ENCODE measurements at places on chromosomes 2 and 18.

GRCh38 chr2:40126006-40126405, 325.9 kb downstream of the SLC8A1 start:
- no peak for DNase-seq

DNA sequence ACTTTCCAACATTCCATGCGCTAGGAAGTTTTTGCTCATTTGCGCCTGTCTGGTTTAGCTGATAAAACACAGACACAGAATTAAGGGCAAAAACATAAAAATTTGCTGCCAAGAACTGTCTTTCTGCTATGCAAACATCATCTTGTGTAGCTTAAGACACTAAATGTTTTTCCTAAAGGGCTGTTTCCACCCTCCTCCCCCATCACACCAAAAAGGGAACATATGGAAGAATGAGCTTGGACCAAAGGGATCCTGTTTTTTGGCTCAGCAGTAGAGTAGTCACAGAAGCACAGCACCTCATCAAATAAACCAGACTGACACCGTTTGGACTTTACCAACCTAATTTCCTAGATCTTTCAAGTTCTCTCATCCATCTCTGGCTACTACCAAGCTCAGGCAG, 210.1 kb downstream of the ZNF521 start:
- peak; percentile 65 for DNase-seq

DNA sequence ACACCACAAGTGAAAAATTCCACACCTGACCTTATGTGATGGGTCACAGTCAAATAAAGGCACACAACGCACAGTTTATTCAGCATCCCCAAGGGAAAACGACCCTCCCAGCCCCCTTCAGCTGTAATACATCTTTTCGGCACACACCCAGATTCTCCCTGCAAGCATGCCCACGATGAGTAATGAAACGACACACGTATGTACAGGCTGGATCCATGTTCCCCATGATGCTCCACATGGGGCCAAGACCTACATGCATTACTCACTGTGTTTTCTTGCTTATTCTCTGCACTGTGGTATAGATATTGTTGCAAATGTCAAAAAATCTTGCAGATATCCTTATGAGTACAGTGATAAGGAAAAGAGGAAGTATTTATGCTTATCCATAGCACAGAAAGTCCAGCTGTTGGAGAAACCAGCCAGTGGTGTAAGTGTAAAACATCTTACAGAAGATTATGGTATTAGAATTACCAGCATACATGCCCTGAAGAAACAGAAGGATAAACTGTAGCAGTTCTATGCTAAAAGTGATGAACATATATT, 32.5 kb upstream of the SGPP2 start:
- DNase-seq: no peak

DNA sequence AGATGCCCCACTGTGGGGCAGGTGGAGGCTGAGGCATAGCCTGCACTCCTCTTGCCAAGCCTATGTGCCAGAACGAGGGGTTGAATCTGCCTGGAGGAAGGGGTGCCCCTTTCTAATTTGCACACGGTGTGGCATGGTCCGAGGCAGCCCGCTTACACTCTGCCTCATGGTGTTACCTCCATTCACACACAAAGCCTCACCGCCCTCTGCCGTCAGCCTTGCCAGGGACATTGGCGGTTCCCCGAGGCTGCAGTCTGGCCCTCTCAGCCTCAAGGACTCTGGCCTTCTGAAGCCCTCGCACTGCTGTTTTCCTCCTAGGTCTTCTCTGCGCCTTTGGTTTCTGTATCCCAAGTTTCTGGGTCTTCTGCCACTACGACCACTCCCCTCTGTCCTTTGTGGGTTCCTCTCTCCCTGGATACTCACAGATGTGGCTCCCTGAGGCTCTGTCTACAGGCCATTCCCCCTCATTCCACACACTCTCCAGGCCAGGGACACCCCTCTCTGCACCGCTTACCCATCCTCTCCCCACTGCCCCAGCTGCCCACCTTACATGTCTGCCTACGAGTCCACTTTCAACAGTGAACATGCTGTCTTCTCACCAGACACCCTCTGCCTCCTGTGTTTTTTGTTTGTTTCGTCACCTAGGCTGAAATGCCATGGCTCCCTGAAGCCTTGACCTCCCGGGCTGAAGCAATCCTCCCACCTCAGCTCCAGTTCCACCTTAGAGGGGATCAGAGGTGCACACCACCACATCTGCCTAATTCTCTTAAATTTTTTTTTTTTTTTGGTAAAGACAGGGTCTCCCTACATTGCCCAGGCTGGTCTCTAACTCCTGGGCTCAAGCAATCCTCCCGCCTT, 7.9 kb upstream of the ASPRV1 start:
- DNase-seq: no peak
